Kidney capillary endothelial cell (primary cell): ENCODE measurements at places on chromosomes 3 and 15.

DNA sequence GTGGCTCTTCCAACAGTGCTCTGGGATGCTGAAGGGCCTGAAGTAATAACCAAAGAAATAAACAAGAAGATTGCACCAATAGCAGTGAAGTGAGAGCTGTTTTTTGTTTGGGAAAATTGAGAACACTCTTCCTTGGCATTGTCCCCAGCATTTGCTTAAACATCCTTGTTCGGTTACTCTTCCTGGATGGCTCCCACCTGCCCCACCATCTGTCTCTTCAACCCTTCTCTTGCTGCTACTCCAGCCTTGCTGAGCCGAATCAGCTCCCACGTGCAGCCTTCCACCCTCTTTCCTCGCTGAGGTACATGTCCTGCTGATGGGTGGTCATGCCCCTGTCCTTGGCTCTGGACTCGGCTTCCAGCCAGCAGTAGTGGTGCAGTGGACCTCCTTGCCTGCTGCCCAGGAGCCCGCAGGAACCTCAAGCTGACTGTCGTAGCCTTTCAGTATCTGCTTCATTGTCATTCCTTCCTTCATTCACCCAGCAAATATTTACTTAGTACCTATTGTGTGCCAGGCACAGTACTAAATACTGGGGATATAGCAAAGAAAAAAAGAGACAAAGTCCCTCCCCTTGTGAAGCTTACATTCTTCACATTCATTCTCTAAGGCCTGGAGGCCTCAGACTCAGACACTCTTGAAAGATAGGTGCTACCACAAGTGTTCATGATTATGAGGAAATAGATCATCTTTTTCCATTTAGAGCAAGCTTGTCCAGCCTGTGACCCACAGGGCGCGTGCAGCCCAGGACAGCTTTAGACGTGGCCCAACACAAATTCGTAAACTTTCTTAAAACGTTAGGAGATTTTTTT lies 17.1 kb upstream of the VILL start:
- DNase-seq = no peak

DNA sequence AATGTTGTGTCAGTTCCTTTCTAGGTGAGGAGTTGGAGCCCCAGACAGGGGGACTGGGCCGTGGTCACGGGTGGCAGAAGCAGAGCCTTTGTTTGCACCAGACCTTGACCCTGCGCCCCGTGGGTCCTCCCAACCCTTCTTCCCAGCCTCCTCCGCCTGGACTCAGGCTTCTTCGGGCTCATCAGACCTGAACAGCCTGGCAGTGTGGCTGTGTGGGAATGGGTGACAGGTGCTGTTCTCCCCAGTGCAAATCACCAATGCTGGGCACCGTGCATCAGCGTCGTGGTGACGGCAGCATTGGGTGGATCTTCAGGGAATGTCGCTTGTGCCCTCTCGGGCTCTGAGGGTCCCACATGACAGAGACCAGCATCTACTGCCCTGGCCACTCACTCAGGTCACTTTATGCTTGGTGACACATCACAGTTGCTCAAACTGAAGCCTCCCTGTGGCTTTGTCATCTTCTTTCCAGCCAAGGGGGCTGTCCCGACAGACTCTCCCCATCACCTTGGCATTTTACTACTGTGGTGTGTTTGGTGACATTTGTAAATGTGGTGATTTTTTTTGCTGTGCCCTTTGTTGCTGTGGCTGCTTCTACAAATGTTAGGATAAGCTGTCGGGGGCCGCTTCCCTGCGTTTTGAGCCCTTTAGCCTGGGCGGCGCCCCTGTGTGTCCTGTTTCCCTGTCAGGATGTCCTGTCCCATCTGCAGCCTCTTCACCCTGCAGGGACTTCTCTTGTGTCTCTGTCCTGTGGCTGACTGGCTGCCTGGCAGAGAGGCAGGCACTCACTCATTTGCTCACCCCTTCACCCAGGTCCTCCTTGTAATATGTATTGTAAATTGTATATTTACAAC lies 14.5 kb downstream of the APBA2 start:
- no peak for DNase-seq

GRCh38 chr3:14789221-14789620 lies 29.5 kb upstream of the FGD5 start:
- no peak for DNase-seq

DNA sequence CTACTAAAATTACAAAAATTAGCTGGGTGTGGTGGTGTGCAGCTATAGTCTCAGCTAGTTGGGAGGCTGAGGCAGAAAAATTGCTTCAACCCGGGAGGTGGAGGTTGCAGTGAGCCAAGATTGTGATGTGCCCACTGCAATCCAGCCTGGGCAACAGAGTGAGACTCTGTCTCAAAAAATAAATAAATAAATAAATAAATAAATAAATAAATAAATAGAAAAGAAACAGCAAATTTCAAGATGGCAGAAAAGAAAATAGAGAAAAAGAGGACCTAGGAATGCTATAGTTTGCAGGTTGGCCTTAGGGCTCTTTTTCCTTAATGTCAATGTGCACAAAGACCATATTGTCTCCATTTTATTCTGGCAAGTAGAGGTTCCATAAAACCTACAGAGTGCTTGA lies 28.2 kb downstream of the IQCF6 start:
- DNase-seq = no peak

- no peak for DNase-seq
Observed at GRCh38 chr3:163561151-163561550, 1517.1 kb downstream of the SI start.

DNA sequence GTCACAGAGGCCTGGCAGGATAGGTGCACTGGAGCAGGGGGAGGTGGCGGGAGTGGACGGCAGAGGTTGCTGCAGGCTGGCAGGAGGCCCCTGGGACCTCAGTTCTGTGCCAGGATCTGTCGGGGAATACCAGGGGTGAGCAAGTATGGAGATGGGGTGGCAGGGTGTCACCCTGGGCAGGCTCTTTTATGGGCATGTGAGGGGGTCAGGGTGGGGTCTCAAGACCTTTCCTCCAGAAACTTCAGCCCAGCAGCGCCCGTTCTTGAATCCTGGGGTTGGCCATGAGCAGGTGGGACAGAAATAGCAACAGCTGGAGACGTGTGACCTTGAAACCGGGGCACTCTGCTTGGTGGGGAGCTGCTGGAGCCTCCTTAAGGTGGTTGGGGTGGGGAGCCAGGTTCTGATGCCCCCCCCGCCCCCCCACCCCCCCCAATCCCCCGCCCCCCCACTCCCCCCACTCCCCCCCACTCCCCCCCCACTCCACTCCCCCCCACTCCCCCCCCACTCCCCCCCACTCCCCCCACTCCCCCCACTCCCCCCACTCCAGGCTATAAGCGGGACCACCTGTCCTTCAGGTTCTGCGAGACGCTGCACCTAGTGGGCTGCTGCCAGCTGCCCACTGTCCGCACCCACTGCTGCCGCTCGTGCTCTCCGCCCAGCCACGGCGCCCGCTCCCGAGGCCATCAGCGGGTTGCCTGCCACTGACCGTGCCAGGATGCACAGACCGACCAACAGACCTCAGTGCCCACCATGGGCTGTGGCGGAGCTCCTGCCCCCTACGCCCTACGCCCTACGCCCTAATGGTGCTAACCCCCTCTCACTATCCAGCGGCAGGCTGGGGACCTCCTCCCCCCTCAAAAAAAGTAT lies 84.9 kb downstream of the TBC1D2B start:
- no peak for DNase-seq

- no peak for DNase-seq
Observed at GRCh38 chr15:87816016-87816415, 440.5 kb downstream of the NTRK3 start.

GRCh38 chr3:179732661-179733348 lies 80.0 kb downstream of the USP13 start:
- DNase-seq = no peak

GRCh38 chr15:45536934-45537333 lies 14.4 kb upstream of the SLC30A4 start:
- DNase-seq = no peak

DNA sequence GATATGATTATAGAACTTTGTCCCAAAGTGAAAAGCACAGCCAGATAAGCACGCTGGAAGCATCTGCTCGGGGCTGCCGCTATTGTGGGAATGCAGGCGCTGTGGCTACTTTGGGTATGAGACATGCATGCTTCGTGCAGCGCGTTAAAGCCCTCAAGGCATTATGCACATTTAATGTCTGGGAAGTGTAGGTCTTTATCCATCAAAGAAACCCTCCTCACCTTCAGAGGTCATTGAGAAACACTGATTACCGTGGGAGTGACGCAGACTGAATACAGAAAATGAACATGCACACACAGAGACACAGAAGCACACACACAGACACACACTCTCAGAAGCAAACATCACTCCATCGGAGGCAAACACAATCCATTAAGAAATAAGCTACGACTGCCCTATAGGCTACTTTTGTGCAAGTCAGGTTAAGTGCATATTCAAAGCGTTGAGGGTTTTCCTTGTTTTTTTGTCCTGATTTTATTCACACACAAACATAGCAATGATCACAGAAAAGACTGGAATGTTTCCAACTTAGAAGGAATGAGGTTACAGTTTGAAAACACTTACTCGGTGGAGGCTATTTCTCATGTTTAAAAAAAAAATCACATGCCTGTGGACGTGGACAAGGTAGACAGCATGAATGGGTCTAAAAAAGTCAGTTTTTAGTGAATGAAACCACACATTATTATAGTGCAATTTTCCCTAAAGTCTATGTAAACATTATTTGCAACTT lies 68.5 kb downstream of the PLCH1 start:
- no peak for DNase-seq

GRCh38 chr3:188937389-188937788 lies 234.4 kb upstream of the TPRG1 start:
- DNase-seq = peak; percentile 90

DNA sequence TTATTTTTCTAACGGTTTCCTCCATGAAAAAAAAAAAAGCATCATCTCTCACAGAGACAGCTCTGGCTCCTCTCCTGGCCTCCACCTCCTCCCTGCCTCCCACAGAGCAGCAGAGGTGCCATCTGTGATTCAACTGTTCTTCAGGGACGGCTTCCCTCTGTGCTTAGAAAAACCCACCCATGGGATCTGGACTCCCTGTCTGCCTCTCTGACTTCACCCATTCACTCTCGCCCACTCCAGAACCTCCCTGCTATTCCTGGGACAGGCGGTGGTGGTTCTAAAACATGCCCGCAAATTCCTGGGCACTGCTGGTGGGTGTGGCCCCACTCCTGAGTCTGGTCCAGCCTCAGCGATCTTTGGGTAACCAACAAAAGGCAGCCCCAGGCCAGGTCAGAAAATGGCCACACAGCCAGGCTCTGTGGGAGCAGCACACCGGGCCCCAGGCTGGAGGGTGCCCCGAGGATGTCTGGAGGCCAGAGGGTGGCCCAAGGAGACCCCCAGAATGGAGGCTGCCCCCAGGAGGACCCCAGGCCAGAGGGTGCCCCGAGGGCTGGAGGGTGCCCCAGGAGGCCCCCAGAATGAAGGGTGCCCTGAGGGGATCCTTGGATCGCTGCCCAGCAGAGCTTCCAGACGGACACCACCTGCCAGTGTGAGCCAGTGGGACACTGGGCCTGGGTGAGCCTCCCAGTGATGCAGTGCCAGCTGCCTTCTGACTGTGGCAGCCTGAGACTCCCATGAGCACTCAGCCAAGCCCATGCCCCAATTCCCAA lies 2.6 kb upstream of the CHST13 start:
- DNase-seq = no peak

- peak; percentile 89 for DNase-seq
Observed at GRCh38 chr3:125032100-125032643, 23.6 kb downstream of the HEG1 start.
